IPS DF 6.9 (cell line): ENCODE measurements at places on chromosomes 12 and 14.

GRCh38 chr12:97380440-97380839, 82.2 kb upstream of the RMST start:
- no peaks in the 10 kb centered on the region for H3K27me3 ChIP-seq
- H3K4me1 ChIP-seq: no peaks in the 10 kb centered on the region
- no peak overlapping the region for H3K27ac ChIP-seq
- no peak overlapping the region for H3K4me3 ChIP-seq
- no peak for DNase-seq
- H3K36me3 ChIP-seq: no peaks in the 10 kb centered on the region

GRCh38 chr12:112473056-112473455, 54.3 kb downstream of the PTPN11 start:
- no peak overlapping the region for H3K4me3 ChIP-seq
- no peaks in the 10 kb centered on the region for H3K4me1 ChIP-seq
- H3K36me3 ChIP-seq: peaks cover 10% of the 10 kb centered on the region
- H3K27me3 ChIP-seq: no peaks in the 10 kb centered on the region
- H3K27ac ChIP-seq: no peak overlapping the region

DNA sequence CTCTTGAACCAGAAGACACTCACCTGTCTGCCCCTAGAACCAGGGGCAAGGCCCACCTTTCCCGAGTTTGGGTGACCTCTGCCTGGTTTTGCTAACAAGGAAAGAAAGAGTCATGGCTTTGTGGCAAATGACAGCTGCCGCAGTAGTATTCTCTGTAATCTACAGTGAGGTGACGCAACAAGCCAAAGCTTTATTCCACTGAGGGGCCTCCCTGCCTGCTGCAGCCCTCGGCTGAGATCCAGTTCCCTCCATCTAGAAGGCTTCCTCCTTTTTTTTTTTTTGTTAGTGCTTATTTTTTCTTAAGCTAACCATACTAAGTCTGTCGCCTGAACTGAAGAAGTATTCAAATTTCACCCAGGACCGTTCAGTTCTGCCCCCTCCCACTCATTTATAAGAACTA, 142.3 kb upstream of the TMCC3 start:
- DNase-seq: no peak
- H3K36me3 ChIP-seq: no peaks in the 10 kb centered on the region
- no peak overlapping the region for H3K4me3 ChIP-seq
- no peaks in the 10 kb centered on the region; the same call in 1 of the 2 replicates for H3K4me1 ChIP-seq

- peaks cover 88% of the 10 kb centered on the region for H3K27me3 ChIP-seq
- no peaks in the 10 kb centered on the region for H3K36me3 ChIP-seq
- H3K4me3 ChIP-seq: peak overlapping the region; percentile 2; the same call in 1 of the 2 replicates
- no peak overlapping the region for H3K27ac ChIP-seq
These were observed 3.5 kb downstream of the TTC6 start for GRCh38 chr14:37598747-37599506.

DNA sequence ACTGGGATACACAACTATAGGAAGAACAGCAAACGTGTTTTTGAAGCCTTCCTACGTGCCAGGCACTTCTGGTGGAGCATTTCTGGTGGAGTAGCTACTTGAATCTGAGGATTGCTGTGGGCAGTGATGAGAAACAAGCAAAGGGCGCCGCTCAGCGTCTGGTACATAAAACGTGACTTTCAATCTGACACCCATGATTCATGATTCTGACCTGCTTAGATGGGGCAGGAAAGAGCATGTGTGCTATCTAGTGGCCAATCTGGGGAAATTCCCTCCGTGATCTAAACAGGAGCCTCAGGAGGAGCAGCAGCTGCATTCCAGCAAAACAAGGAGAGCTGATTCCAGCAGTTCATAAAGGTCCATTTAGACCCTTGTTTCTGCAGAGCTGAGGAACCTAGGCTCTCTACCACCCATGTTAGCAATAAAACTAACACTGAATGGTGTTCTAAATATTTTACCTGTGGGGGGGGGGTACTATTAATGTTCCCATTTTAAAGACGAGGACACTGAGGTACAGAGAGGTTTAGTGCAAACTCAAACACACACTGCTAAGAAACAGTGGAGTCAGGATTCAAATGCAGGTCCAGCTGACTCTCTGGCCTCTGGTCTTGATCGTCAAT, 37.8 kb downstream of the PAH start:
- peak; percentile 76 for DNase-seq
- no peak overlapping the region for H3K27ac ChIP-seq
- no peak overlapping the region for H3K4me3 ChIP-seq
- peaks cover 2% of the 10 kb centered on the region; the same call in 1 of the 2 replicates for H3K4me1 ChIP-seq
- H3K27me3 ChIP-seq: no peaks in the 10 kb centered on the region
- no peaks in the 10 kb centered on the region for H3K36me3 ChIP-seq

DNA sequence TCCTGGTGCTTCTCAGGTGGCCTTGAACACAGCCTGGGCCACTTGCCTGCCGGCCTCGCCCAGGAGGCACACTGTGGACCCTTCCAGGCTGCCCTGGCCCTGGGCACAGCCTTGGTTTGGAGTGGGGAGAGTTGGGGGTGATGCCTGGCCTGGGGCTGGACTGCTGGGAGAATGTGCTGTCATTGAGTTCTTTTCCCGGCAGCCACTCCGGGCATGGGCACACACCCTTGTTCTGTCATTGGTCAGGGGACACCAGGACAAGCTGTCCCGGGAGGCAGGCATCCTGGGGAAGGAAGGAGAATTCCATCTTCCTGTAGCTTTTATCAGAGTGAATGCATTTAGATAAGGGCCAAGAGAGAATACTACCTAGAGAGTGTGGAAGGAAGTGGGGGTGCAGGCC, 61.8 kb upstream of the RIN3 start:
- no peak overlapping the region for H3K27ac ChIP-seq
- no peaks in the 10 kb centered on the region for H3K4me1 ChIP-seq
- H3K4me3 ChIP-seq: no peak overlapping the region
- no peaks in the 10 kb centered on the region for H3K36me3 ChIP-seq

GRCh38 chr14:32683679-32684078, 255.0 kb upstream of the NPAS3 start:
- H3K36me3 ChIP-seq: no peaks in the 10 kb centered on the region
- H3K4me1 ChIP-seq: no peaks in the 10 kb centered on the region
- DNase-seq: no peak
- no peak overlapping the region for H3K27ac ChIP-seq
- no peak overlapping the region for H3K4me3 ChIP-seq

DNA sequence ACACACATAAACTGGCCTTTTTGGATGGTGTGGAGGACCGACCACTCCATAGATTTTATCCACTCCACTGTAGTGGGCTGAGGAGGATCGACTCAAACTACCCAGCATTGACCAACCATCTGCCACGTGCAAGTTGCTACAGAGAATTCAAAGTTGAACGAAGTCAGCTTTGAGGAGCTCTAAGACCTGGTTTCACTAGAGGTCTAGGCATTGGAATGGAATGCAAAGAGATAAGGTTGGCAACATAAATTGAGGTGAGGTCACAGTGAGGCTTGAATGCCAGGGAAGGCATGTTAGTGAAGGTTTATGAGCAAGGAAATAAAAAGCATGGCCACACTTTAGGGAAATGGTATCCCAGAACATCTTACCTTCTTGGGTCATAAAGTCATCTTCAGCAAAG, 14.5 kb downstream of the VWF start:
- no peak overlapping the region for H3K4me3 ChIP-seq
- H3K27me3 ChIP-seq: no peaks in the 10 kb centered on the region
- no peak overlapping the region for H3K27ac ChIP-seq

DNA sequence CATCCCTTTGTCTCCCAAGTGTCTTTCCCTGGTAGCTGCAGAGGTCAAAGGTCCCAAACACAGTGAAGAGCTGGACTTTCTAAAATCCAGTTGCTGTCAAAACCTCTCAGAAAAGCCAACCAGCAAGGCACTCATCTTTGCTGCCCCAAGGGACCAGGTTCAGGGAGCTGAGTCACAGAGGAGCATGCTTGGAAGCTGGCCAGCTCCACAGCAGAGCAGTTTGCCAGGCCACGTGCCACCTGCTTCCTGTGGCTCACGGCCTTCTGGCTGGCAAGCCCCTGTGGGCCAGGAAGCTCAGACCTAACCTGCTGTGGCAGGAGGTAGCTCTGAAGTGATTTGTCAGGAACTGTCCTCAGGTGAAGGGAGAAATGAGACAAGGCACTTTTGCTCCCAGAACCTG, 3.6 kb downstream of the ISCU start:
- no peak overlapping the region for H3K4me3 ChIP-seq
- peaks cover 21% of the 10 kb centered on the region; the same call in 1 of the 2 replicates for H3K36me3 ChIP-seq
- no peaks in the 10 kb centered on the region for H3K27me3 ChIP-seq
- no peak overlapping the region for H3K27ac ChIP-seq

DNA sequence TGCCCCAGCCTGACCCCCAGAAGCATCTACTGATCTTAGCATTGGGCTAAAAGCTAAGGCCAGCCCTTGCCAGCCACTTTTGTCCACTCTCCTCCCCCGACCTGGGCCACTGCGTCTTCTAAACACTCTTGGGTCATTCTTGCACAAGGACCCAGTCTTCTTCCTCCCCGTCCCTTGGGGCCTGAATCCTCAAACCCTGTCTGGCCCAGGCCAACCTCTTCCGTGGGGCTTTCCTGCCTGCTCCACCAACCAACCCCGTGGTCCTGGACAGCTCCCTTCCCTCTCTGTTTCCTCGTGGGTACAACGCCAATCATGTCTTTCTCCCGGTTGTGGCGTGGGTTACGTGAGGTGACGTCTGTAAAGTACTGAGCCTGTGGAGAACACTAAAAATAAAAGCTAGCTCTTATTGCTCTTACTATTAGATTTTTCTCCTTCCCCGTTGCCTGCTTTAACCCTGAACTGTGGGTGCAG, 21.5 kb downstream of the FAM222A start:
- no peak overlapping the region for H3K4me3 ChIP-seq
- H3K27ac ChIP-seq: no peak overlapping the region
- DNase-seq: no peak
- no peaks in the 10 kb centered on the region for H3K27me3 ChIP-seq
- no peaks in the 10 kb centered on the region for H3K36me3 ChIP-seq

- H3K4me1 ChIP-seq: no peaks in the 10 kb centered on the region
- no peak overlapping the region for H3K4me3 ChIP-seq
- H3K27me3 ChIP-seq: no peaks in the 10 kb centered on the region
These were observed 124.1 kb downstream of the SSPN start for GRCh38 chr12:26319511-26319910.

- no peaks in the 10 kb centered on the region for H3K27me3 ChIP-seq
- no peak overlapping the region for H3K4me3 ChIP-seq
These were observed 21.2 kb downstream of the TDG start for GRCh38 chr12:103986829-103987228.

DNA sequence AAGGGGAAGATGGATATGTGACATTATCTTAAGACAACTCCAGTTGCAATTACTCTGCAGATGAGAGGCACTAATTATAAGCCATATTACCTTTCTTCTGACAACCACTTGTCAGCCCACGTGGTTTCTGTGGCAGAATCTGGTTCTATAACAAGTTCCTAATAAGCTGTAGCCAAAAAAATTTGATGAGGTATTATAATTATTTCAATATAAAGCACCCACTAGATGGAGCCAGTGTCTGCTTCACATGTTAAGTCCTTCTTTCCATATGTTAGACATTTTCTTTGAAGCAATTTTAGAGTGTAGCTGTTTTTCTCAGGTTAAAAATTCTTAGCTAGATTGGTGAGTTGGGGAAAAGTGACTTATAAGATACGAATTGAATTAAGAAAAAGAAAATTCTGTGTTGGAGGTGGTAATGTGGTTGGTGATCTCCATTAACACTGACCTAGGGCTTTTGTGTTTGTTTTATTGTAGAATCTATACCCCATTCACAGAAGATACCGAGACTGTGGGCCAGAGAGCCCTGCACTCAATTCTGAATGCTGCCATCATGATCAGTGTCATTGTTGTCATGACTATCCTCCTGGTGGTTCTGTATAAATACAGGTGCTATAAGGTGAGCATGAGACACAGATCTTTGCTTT, 36.9 kb downstream of the PSEN1 start:
- no peak overlapping the region for H3K4me3 ChIP-seq
- DNase-seq: no peak
- peaks cover 3% of the 10 kb centered on the region; the same call in 1 of the 2 replicates for H3K36me3 ChIP-seq
- H3K27ac ChIP-seq: no peak overlapping the region
- H3K4me1 ChIP-seq: no peaks in the 10 kb centered on the region

DNA sequence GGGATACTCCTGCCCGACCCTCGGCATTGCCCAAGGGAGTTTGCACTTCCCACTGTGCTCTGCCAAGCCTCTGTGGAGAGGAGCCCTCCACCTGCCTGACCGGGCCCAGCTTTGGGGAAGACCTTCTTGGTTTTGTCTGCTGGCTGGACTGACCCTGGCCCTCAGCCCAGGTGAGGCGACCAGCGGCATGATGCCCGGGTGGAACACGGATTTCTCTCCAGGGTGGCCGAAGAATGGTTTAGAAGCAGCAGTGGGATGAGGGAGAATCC, 15.6 kb downstream of the ZBTB42 start:
- H3K27me3 ChIP-seq: no peaks in the 10 kb centered on the region
- no peaks in the 10 kb centered on the region for H3K36me3 ChIP-seq
- peak overlapping the region; percentile 60; the same call in 1 of the 2 replicates for H3K4me3 ChIP-seq
- no peak overlapping the region for H3K27ac ChIP-seq

DNA sequence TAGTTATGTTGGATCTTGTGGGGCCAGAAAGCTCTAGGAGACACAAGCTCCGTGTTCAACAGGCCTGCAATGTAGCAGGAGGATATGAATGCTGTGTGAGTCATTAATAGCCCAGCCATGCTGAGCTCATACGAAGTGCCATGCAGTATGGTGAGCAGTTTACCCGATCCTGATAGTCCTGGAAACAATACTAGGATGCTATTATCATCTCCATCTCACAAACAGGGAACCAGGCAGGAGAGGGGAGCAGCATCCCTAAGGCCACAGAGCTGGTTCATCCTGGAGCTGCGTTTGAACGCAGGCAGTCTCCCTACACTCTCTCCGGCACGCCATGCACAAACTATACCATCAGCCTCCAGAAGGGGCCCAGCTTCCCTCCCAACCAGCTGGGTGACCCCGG, 20.5 kb downstream of the TTC7B start:
- H3K27ac ChIP-seq: no peak overlapping the region
- no peaks in the 10 kb centered on the region for H3K27me3 ChIP-seq
- no peak overlapping the region for H3K4me3 ChIP-seq
- no peak for DNase-seq
- no peaks in the 10 kb centered on the region for H3K4me1 ChIP-seq

- DNase-seq: no peak
- H3K36me3 ChIP-seq: peaks cover 6% of the 10 kb centered on the region
- no peak overlapping the region for H3K27ac ChIP-seq
These were observed 2.1 kb downstream of the SIX4 start for GRCh38 chr14:60722107-60722356.

DNA sequence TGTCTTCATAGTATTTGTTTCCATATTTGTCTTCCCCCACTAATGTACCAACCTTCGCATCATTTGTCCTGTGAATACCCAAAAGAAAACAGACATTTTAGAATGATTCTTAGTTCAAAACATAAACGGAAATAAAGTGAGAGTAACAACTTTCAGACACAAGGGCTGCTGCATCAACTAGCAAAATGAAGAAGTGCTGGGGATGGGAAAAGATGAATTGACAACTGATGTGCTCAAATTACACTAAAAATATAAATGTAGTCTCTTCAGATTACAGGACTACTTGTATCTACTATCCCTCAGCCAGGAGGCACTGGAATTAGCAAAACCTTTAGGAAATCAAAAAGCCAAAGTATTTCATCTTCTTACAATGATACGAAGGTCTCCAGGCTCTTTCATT, 743 bp downstream of the NDUFA12 start:
- H3K27me3 ChIP-seq: no peaks in the 10 kb centered on the region
- no peak for DNase-seq
- peaks cover 3% of the 10 kb centered on the region; the same call in 1 of the 2 replicates for H3K36me3 ChIP-seq
- no peaks in the 10 kb centered on the region for H3K4me1 ChIP-seq
- peak overlapping the region; percentile 98; the same call in 1 of the 2 replicates for H3K4me3 ChIP-seq
